ENCODE measurements at places on chromosomes 7 and 10. TPM values are rescaled to one million over a fixed set of nuclear protein-coding genes. Genes with fewer than 3 reads are reported as not detected.

GRCh38 chr10:74282151-74282847 is 131.3 kb downstream of the ADK start:
- DNase-seq = no peak

DNA sequence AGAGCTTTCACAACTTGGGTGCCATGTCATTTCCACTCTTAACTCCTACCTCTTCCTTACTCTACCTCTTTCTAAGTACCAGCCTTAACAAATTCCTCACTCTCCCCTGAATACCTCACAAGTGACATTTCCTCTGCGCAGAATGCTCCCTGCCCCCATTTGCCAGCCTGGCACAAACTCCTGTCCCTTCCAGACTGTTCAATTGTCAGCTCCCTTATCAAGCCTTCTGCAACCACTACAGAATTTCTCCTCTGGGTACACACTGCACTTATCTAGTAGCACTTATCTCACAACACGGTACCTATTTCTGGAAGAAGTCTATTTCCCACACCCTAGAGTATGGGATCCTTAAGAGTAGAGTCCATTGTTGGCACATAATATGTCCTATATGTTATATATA is 39.1 kb upstream of the ANAPC16 start:
- DNase-seq = no peak

DNA sequence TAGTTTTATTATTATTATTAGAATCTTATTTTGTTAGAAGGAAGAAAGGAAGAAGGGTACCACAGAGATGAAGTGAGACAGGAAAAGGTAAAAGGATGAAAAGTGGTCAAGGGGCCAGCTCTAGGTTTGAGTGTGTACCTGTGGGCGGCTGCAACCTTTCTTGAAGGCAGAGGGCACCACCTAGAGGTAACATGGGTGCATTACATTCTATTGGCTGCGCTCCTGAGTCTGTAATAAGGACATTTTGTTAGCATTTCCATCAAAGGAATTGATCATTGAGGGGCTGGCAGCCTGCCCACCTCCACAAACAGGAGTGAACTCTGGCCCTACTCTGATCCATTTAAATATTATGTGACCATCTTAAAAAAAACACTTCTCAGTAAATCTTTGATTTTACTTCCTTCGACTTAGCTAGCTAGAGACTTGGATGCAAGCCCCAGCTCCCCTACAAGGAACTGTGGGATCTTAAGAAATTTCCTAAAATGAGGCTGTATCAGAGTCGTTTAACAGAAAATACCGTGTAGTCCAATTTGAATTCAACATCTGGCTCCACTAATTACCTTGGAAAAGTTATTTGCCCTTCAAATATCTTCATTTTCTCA is 610.4 kb downstream of the IPMK start:
- no peak for DNase-seq

GRCh38 chr10:109166935-109167334 is 756.4 kb downstream of the XPNPEP1 start:
- DNase-seq = no peak

DNA sequence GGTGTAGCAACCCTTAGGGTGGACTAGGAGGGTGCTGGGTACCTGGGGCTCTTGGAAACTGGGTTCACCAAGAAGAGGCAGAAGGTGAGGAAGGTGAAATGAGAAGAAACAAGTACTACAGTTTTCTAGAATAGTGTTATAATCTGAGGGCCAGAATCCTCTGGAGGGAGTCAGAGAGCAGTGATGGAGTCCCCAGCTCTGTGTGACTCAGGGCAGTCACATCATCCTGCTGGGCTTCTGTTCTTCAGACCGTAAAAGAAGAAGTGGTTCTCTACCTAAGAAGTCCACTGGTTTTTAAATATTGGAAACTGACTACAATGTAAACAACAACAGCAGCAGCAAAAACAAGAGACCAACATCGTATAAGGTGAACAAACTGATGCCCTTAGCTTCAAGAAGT is 197.3 kb downstream of the PRPF18 start:
- DNase-seq = no peak

DNA sequence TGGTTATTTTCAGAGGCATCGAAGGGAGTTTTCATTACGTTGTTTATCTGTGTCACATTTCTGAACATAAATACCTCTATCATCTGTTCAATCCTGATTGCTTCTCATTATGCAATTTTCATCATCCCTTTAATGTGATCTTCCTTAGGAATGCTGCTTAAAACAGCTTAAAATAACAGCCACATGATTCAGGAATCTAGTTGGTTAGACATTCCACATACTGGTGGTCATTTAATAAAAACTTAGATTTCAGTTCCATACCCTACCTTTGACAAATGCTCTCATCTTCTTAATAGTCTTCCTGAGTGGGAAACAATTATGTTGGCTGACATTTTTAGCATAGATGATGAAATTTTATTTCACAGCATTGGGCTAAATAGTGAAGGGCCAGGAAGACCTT is 191.3 kb upstream of the CDCA7L start:
- no peak for DNase-seq

The WASHC2A gene
- 30.9 TPM for total RNA-seq

The SFTPA1 gene
- total RNA-seq = not detected

The STEAP1 gene
- not detected for total RNA-seq

The CUZD1 gene
- total RNA-seq = 1.6 TPM

The CYP3A5 gene
- total RNA-seq = not detected
